Nephron progenitor cell (in vitro differentiated cells): ENCODE measurements at places on chromosomes 11 and 22.

DNA sequence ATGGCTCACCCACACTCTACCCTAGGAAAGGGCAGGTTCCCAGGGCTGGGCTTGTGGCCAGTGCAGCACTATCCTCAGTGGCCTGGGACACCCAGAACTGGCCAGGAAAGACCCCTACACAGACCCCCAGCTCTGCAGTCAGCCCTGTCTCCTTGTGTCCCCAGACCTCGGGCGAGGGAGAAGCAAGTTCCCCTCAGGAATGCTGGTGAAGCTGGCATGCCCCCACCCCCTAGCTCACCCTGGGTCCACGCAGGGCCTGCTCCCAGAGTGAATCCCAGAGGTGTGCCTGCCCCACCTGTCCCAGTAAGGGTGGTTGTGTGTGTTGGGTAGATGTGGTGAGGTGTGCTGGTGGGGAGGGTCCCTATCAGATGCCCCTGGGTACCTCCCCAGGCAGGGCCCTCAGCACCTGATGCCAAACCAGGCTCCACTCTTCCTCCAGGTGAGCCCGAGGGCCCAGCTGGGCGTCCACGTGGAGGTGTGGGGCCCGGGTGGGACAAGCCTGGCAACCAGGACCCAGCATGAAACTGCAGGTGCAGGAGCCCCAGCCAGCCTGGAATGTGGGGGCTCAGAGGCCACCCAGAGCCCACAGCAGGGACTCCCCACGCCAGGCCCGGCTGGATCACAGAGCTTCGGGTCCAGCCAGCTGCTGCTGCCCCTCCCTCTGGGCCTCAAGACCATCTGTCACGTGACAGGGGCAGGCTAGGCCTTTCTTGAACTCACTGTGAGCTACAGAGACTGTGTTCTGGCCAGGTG is 48.4 kb upstream of the KCNQ1OT1 start:
- no peak overlapping the region for H3K27ac ChIP-seq
- H3K4me1 ChIP-seq, result peaks cover 66% of the 10 kb centered on the region
- no peak overlapping the region for H3K4me3 ChIP-seq
- H3K36me3 ChIP-seq, result no peaks in the 10 kb centered on the region
- DNase-seq, result no peak

DNA sequence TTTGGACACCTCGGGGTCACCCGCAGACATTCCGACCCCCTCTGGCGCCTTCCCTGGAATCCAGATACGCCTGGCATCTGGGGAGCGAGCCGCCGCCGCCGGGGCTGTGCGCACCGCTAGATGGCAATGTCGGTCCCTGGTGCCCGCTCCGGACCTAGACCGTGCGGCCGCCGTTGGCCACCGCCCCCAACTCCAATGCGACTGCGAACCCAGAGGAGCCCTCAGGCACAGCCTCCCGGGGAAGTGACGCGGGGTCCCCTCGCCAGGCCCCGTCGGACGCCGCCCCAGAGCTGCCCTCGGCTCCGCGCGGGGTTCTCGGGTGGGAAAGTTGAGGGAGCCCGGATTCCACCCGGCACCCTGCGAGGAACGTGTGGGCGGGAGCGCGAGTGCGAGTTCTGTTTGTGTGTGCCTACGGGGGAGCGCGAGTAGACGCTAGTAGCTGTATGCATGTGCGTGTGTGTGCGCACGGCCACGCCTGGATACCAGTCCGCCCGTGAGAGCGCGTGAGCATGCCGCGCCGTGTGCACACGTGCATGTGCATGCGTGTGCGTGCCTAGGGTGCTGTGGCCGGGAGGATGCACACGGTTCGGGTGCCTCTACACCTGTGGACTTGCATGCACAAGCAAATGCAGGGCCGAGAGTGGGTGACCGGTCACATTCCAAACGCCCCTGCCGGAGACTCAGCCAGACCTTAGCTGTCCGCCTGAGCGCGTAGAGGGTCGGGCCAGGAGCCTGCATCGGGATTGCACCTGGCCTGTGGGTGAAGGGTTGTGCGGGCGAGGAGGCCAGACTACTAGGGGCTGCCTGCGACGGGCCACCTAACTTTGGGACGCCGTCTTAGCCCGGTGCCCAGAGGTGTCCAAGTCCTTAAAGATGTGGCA is 1.9 kb downstream of the CHRM4 start:
- peak; percentile 91 for DNase-seq
- H3K36me3 ChIP-seq, result peaks cover 15% of the 10 kb centered on the region
- peaks cover 83% of the 10 kb centered on the region for H3K27me3 ChIP-seq
- H3K4me1 ChIP-seq, result peaks cover 48% of the 10 kb centered on the region

DNA sequence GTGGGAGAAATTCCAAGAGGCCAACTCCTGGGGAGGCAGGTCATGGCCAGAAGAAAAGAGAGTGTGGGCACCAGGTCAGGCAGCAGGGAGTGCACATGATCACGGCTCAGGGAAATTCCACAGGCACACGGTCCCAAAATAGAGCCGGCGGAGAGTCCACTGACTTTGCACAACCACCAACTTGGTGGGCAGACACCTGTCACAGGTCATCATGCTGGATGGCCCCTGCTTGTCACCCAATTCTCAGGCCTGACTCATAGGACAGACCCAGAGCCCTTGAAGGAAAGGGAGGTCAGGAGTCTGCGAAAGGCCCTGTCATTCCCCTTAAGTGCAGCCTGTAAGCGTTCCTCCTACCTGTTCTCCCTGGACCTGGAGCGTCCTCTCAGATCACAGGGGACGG is 15.8 kb downstream of the APOL2 start:
- H3K27me3 ChIP-seq, result peaks cover 17% of the 10 kb centered on the region
- H3K36me3 ChIP-seq, result peaks cover 5% of the 10 kb centered on the region
- no peak overlapping the region for H3K27ac ChIP-seq
- H3K4me1 ChIP-seq, result peaks cover 24% of the 10 kb centered on the region

GRCh38 chr11:100687054-100687629 is at the start of gene ARHGAP42:
Gene ARHGAP42, plus strand, starts transcription at chr11:100687288. Its CDS starts 391 bp downstream, at chr11:100687679.
- H3K36me3 ChIP-seq, result peaks cover 11% of the 10 kb centered on the region
- peak within 1 kb of the TSS; percentile 97 for H3K4me3 ChIP-seq
- H3K4me1 ChIP-seq, result peaks cover 34% of the 10 kb centered on the region
- H3K27me3 ChIP-seq, result peaks cover 4% of the 10 kb centered on the region
- peak; percentile 80 for DNase-seq

- no peaks in the 10 kb centered on the region for H3K4me1 ChIP-seq
- peaks cover 40% of the 10 kb centered on the region for H3K36me3 ChIP-seq
- no peak overlapping the region for H3K27ac ChIP-seq
- DNase-seq, result no peak
- H3K27me3 ChIP-seq, result no peaks in the 10 kb centered on the region
Observed at GRCh38 chr11:129237880-129238638, 45.9 kb upstream of the ARHGAP32 start.

DNA sequence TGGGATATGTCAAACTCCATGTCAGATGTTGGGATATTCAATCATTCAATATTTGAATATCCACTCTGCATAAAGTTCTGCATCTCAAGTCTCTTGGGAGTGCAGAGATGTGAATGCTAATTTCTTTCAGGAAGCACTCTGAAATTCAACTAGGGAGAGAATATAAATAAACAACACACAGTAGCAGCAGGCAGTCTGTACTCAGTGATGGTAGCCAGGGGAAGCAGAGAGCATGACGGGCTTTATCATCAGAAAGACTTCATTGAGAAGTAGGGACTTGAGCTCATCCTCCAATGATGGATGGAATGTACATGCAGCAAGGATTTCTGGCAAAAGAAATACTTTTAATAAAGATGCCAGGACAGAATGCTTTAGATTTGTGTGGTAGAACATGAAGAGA is 9.8 kb upstream of the TEAD1 start:
- H3K4me3 ChIP-seq, result no peak overlapping the region
- no peaks in the 10 kb centered on the region for H3K4me1 ChIP-seq
- no peaks in the 10 kb centered on the region for H3K36me3 ChIP-seq
- DNase-seq, result no peak

DNA sequence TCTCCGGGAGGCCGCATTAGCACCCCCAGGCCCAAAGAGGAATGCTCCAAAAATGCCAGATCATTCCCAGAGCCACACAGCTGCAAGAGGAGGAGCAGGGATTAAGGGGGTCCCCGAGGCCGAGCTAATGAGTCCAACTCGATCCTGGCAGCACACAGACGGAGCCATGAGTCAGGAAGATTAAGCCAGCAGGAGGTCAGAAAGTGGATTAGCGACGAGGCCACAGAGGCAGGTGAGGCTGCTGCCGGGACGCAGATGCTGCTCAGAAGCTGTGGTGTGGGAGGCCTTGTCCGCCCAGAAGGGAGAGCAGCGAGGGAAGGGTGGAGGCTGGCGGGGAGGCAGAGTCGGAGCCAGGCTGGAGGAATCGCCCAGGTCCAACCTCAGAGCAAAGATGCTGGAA is 120.5 kb downstream of the SHANK2 start:
- no peaks in the 10 kb centered on the region for H3K36me3 ChIP-seq
- DNase-seq, result no peak
- H3K4me3 ChIP-seq, result no peak overlapping the region

GRCh38 chr22:28329186-28330073 is 350.2 kb downstream of the TTC28 start:
- no peak overlapping the region for H3K4me3 ChIP-seq
- no peaks in the 10 kb centered on the region for H3K27me3 ChIP-seq
- DNase-seq, result no peak

- H3K36me3 ChIP-seq, result no peaks in the 10 kb centered on the region
- H3K27me3 ChIP-seq, result no peaks in the 10 kb centered on the region
- H3K27ac ChIP-seq, result no peak overlapping the region
- H3K4me1 ChIP-seq, result peaks cover 17% of the 10 kb centered on the region
- H3K4me3 ChIP-seq, result no peak overlapping the region
- no peak for DNase-seq
Observed at GRCh38 chr11:11568651-11569229, 53.1 kb downstream of the GALNT18 start.

DNA sequence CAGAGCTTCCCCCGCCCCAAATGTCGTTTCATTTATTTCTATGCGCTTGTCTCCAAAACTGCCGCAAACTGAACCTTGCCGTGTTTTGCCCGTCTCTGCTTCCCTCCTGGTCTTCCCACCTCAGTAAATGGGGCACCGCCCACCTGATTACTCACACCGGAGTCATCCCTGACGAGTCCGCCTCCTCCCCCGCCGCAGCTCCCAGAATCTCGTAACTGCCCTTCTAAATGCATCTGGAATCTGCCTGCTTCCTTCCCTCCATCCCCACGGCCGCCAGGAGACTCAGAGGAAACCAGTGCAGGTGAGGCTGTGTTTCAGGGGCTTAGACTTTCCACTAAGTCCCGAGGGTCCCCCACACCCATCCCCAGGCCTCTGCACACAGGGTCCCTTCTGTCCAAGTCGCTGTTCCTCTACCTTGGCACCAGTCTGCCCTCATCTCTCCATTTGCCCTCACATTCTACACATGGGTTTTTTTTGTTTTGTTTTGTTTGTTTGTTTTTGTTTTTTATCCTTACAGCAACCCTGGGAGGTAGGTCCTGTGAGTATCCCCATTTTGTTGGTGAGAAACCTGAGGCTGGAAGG is 62.6 kb upstream of the PHF21B start:
- H3K27ac ChIP-seq, result no peak overlapping the region
- H3K4me3 ChIP-seq, result peak overlapping the region; percentile 32

DNA sequence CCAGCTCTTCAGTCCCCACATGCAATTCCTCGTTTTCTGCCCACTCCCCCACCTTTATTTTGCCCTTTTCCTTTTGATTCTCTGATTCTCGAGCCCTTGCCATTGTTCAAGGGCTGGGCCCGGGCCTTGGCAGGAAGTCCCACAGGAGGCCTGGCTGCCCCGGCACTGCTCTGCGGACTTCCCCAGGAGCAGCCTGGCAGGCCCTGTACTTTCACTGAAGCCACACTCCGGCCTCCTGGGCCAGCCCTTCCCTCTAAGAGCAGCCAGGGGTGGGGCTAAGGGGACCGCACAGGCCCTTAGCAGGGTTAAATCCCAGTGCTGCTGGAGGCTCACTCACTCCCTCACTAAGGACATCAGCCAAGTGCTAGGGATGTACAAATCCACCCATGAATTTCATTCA is 4.1 kb downstream of the LRRC32 start:
- H3K27ac ChIP-seq, result peak overlapping the region; percentile 96
- peaks cover 53% of the 10 kb centered on the region for H3K4me1 ChIP-seq
- peaks cover 20% of the 10 kb centered on the region for H3K27me3 ChIP-seq

DNA sequence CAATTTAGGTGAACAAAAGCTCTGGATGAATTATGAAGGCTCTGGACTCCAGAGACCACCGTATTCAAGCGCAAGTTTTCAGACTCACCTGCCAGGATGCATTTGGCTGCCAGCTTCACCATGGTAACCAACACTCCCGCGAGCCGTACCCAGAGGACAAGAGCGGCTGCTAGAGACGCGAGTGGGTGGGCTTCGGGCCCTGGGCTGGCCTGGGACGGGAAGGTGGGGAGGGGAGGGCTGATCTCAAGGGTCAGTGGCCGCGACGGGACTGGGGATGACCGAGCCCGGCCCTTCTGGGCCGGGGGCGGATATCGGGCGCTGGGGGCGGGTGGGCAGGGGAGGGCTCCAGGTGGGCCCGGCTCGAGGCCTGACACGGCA is 344 bp downstream of the IFT27 start:
- peaks cover 25% of the 10 kb centered on the region for H3K36me3 ChIP-seq
- DNase-seq, result peak; percentile 53
- peaks cover 31% of the 10 kb centered on the region for H3K27me3 ChIP-seq
- peak overlapping the region; percentile 91 for H3K4me3 ChIP-seq
- peaks cover 42% of the 10 kb centered on the region for H3K4me1 ChIP-seq
- H3K27ac ChIP-seq, result no peak overlapping the region

- no peak overlapping the region for H3K4me3 ChIP-seq
- H3K36me3 ChIP-seq, result no peaks in the 10 kb centered on the region
- DNase-seq, result no peak
- H3K4me1 ChIP-seq, result no peaks in the 10 kb centered on the region
- no peak overlapping the region for H3K27ac ChIP-seq
Observed at GRCh38 chr11:38315151-38315550, 1717.1 kb upstream of the RAG2 start.

GRCh38 chr11:66251809-66252208 is 16.6 kb upstream of the RAB1B start:
- H3K36me3 ChIP-seq, result peaks cover 11% of the 10 kb centered on the region
- peaks cover 31% of the 10 kb centered on the region for H3K4me1 ChIP-seq
- H3K4me3 ChIP-seq, result no peak overlapping the region
- peaks cover 3% of the 10 kb centered on the region for H3K27me3 ChIP-seq

DNA sequence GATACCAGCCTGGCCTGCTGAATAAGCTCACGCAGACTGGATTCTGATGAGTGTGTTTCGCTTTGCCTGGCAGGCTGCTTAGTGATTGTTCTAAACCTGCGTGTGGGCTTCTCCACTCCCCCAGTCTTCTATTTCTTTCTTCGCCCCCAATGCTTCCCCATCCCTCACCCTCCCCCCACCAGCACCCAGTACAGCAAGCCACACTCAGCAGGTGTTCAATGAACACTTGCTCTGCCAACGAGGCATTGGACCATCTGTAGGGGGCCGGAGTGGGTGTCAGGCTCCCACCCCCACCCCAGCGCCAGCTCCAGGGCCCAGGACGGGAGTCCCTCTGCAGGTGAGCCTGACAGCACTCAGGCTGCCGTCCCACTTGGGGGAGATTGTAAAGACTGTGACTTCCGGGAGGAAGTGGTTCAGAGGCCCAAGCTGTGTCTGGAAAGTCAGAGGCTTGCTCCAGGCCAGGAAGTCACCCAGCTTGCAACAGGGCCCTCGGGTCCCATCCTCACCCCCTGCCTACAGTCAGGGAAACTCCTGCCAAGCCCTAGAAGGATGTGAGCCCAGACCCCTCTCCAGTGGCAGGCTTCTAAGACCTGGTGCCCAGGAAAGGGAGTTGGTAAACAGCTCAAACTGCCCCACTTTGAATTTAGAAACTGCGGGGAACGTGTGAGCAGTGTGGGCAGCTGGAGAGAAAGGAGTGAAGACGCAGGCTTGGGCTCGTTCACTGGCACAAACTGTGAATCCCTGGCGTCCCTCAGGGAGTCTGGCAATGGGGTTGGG is 66.3 kb upstream of the PRDM11 start:
- peaks cover 12% of the 10 kb centered on the region for H3K4me1 ChIP-seq
- no peak overlapping the region for H3K27ac ChIP-seq
- no peak overlapping the region for H3K4me3 ChIP-seq
- DNase-seq, result no peak
- no peaks in the 10 kb centered on the region for H3K36me3 ChIP-seq

- DNase-seq, result no peak
- H3K4me1 ChIP-seq, result peaks cover 16% of the 10 kb centered on the region
- no peak overlapping the region for H3K27ac ChIP-seq
- no peaks in the 10 kb centered on the region for H3K36me3 ChIP-seq
Observed at GRCh38 chr11:17790453-17790852, 55.9 kb downstream of the KCNC1 start.
